ENCODE measurements at places on chromosomes 2 and 18.

GRCh38 chr2:54497763-54498680, 41.9 kb downstream of the SPTBN1 start:
- DNase-seq: no peak

GRCh38 chr2:219220652-219221402, 2.1 kb upstream of the ABCB6 start:
- no peak for DNase-seq

DNA sequence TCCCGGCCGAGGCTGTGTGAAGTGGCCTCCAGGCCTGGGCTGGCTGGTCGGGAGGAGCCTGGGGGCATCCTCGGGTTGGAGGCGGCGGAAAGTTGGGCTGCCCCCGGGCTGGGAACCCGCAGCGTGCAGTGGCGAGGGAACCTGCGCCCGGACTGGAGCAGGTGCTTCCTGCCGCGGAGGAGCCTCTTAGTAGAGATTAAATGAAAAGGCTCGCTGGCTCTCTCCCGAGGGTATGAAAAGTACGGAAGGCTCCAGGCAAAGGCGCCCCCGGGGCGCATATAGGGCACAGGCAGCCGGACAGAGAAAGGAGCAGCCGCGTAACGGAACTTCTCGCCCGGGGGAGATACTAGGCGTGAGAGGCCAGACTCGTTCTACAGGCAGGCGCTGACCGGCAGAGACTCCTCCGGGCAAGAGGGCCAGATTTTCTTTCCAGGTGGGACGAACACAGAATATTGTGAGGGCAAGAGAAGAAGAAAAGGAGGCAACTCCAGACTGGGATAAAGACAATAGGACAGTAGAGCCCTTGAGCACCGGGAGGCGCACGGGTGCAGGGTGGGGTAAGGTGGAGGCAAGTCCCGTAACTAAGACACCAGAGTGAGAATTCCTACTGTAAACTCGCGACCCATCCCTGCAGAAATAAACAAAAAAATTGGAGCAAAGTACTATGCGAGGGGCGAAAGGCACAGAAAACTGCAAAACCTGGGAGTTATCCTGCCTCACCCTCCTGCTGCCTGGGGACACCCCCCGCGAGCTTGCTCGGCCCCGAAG, 816 bp downstream of the CDH2 start:
- no peak for DNase-seq

GRCh38 chr2:42906111-42906556, 113.8 kb upstream of the HAAO start:
- DNase-seq: no peak

DNA sequence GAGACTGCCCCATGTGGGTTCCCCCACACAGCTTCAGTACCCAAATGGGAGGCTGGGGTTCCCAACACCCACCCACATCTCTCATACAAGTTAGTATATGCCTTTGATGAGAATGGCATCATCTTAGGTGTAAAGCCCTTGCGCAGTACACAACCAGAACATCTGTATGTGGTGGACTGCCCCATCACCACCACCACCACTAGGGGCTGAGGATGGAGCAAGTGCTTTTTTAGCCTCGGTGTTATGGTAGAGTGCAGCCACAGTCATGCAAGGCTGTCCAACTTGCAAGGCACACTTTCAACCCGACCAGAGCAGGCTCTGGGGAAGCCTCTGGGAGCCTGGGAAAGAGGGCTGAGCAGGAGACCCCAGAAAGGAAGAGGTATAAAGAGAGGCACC, 241.2 kb downstream of the TFCP2L1 start:
- no peak for DNase-seq

DNA sequence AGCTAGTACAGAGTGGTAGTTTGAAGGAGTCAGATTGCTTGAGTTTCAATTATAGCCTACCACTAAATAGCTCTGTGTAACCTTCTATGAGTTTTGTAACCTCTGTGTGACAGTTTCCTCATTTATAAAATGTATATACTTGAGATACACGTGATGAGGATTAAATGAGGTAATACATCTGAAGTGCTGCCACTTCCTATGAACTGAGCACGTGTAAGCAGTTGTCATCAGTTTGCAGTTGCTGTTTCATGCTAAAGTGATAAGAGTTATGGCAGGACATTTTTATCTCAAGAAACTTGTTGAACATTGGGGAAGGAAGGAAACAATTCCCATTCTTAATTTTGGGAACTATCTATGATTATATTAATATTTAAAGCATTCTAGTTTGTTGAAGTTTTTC, 38.5 kb downstream of the CARF start:
- no peak for DNase-seq

DNA sequence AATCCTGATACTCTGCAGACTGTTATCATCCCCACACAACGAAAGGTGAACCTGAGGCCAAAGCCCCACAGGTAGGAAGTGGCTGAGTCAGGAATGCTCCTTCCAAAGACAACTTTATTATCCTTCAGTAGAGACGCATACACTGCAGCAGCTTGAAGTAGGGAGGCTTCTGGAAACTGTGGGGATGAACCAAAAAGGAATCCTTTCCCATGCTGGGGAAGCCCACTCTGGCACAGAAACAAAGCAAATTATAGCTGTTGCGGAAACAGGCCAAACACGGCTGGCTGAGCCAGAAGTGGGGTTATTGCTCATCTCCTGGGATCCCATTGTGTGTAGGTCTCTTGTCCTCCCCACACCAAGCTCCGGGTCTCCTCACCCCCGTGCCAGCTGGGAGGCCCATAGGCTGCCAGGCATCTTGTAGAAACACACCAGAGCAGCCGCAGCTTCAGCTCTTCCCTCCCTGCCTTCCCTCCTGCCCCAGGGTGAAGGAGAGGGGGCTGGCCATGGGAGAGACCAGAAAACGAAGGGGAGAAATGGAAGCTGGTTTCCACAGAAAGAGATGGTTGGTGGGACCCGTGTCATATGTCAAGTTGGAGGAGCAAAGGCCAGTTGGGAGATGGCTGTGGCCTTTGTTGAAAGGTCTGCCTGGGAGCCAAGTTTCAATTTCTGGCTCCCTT, 176.9 kb upstream of the NABP1 start:
- DNase-seq: no peak

DNA sequence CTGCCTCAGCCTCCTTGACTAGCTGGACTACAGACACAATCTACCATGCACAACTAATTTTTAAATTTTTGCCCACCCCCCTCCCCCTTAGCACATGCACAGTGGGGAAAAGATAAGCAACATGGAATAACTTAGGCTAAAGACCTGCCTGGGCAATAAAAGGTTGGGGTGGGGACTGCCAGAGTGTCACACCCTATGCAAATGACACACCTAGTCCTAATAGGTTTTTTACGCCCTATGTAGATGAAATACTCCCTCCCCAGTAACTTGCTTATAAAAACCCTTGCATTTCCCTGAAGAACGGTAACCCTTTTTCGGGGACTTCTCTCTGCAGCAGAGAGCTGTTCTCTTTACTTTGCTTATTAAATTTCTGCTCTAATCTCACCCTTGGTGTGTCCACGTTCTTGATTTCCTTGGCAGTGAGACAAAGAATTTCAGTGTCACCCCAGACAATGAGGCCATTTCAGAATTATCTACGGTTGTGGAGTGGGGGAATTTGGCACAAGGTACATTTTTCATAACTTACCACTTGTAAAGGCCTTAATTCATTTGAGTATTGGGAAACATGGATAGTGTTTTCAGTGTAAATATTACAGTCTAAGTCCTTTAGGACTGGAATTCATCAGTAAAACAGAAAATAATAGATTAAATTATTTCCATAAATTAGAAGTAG, 109.2 kb downstream of the NOL4 start:
- DNase-seq: no peak

- DNase-seq: no peak
Observed at GRCh38 chr18:45764000-45764686, 40.2 kb downstream of the SLC14A1 start.

- DNase-seq: no peak
Observed at GRCh38 chr2:48007699-48008268, 101.5 kb upstream of the FBXO11 start.

DNA sequence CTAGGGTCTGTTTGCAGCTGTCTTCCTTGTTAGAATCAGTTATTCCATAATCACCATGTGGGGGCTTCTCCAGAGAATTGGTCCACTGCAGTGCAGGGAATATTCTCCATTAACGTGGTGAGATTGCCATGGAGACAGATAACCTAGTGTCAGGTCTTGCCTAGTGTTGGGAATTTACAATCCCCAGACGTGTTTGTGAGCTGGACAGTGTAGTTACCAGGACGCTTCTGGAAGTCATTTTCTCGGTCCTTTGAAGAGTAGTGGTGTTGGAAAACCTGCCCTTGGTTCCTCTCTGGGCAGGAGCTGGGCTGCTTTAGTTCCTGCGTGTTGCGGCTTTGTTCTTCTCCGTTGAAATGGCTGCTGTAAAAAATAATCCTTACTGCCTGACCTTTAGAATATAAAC, 68.8 kb upstream of the LYPD6B start:
- no peak for DNase-seq

- DNase-seq: no peak
Observed at GRCh38 chr2:239202343-239202742, 198.5 kb downstream of the HDAC4 start.

GRCh38 chr18:74288730-74289129, 3.0 kb downstream of the CYB5A start:
- DNase-seq: no peak

DNA sequence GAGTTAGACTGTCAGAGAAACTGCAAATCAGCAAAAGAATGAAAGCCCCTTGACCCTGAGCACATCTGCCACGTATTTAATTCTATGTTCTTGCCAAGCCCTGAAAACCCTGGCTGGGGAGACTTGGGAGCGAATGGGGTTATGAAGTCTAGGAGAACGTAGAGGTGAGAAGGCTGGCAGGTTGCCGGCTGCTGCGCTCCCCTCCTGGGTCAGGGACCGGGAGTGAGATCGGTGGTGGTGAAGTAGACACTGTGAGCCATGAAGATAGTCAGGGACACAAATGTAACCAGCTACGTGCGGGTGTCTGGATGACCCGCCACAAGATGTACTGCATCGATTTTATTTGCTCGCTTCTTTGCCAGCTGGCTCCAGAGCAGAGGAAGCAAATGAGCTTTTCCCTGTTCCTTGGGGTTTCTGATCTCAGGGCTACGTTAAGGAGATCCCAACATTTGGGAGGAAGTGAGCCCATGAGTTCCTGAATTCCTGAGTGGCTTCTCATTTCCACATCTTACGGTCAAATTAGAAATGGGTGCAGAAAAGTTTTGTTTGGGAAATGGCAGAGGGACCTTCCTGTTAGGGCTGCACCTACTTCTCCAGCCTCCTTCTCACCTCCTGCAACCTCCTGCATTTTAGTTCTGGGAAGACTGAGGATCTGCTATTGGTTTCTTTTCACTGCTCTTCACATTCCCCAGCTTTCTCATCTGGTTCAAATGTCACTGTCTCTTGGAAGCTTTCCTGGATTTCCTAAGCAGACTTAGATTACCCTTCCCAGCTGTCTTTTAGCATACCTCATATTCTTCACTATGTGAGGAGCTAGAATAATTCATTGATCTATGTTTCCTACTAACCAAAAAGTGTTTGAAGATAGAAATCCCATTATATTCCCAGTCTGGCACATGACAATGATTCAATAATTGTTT, 360.6 kb downstream of the ZNF521 start:
- DNase-seq: no peak

- no peak for DNase-seq
Observed at GRCh38 chr2:60316381-60317033, 236.9 kb downstream of the BCL11A start.

DNA sequence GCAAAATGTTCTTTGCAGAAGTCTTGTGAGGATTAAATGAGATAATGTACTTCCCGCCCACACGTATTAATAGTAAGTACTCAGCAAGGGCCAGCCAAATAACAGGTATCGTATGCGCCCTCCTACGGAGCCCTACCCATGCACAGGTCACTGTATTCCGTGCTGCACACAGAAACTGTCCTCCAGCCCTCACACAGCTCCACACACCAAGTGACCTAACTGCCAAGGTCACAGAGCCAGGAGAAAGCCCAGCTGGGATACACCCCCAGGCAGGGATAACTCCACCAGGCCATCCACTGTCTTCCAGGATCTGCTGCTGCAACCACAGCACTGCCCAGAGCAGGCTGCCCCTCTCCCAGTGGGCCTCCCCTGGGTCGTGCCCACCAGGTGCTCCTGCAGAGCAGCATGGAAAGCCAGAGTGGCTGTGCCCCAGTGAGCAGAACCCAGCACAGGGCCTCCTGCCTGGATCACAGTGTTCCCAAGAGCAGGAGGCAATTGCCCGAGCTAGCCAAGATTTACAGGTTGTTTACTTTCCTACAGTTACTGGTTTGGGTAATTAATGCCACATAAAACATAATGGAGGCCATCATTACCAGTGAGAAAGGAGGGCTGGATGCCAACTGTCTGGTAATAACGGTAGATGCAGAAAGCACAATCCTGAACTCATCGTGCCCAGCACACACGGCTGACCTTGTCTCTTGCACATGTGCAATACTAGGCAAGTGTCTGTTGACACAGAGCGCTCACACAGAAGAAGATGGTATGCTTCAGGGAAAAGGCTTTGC, 24.4 kb downstream of the TFCP2L1 start:
- DNase-seq: no peak

GRCh38 chr2:100643906-100644501, 81.2 kb downstream of the PDCL3 start:
- no peak for DNase-seq

DNA sequence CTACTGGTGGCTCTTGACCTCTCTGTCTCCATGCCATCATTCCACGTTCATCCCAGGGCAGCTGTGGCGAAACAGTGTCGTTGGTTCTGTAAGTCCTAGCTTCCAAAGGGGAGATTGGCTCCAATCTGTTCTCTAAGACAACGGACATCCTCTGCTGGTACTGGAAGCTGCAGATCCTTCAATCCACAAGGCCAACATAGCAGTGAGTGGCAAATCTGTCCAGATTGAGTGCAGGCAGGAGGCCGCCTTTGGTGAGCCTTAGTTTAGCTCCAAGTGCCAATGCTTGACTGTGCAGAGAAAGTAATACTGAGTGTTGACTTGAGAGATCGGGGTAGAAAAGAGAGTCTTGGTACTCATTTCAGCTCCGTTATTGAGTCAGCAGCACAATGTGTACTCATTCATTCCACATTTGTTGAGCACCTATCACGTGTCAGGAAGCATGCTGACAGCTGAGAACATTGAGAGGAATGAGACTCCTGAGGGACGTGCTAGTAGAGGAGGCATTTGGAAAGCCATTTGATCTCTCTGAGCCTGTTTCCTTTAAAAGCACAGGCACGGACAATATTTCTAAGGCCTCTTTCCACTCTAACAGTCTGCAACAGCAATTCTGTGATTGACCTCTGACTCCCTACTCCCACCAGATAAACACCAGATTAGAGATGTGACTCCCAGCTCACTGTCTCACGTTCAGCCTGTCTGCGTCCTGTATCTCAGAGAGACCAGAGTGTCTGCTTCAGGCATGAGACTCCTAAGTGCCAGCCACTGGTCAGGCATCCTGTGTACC, 306.0 kb downstream of the CLIP4 start:
- DNase-seq: no peak

GRCh38 chr2:45651415-45652089, at the start of gene PRKCE:
Gene PRKCE (plus strand): TSS chr2:45651675.
- peak; percentile 59 for DNase-seq

DNA sequence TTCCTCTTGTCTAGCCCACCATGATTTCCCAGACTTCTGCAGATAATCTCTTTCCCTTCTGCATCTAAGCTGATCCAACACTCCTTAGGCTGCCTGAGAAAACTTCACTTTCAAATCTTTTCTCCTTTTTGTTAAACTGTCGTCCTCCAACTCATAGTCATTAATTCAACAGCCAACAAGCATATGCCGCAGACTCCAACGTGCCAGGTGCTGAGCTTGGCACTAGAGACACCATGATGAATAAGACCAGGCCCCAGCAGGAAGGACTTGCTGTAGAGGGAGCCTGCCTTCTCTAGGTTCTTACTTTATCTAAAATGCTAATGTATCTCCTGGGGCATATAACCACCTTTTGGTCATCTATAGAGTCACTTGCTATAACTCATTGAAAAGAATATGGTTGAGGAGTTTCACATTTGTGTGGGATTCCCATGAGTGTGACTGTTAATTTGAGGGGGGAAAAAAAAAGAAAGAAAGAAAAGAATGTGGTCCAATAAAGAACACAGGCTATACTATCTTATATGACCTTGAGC, 51.0 kb downstream of the ANKRD44 start:
- no peak for DNase-seq

All from activated naive CD8-positive, alpha-beta T cell treated with anti-CD3 and anti-CD28 coated beads, Interleukin-2, amount 50 U/mL, for 24 hours (primary cell).